ENCODE measurements at places on chromosomes 7 and 10.

DNA sequence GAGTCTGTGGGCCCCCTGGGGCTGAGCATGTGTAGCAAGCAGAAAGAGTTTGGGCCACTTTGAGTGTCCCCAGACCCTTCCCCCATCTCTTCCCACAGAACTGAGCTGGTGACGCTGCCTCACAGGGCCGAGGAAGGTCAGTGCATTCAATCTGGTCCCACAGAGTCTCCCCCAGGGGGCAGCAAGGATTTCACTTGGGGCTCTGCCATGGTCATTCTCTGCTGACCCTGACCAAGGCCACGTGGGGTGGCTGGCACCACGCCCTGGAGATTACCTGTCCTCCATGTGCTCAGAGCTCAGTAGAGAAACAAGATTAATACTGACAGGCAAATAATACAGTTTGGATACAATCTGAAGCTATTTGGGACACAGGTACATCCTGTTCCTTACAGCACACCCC is 30.2 kb downstream of the ADRA2A start:
- no peak for DNase-seq

GRCh38 chr10:20614911-20615310 is 282.2 kb downstream of the NEBL start:
- DNase-seq: no peak

- no peak for DNase-seq
Observed at GRCh38 chr7:458511-459245, 61.0 kb downstream of the PDGFA start.

DNA sequence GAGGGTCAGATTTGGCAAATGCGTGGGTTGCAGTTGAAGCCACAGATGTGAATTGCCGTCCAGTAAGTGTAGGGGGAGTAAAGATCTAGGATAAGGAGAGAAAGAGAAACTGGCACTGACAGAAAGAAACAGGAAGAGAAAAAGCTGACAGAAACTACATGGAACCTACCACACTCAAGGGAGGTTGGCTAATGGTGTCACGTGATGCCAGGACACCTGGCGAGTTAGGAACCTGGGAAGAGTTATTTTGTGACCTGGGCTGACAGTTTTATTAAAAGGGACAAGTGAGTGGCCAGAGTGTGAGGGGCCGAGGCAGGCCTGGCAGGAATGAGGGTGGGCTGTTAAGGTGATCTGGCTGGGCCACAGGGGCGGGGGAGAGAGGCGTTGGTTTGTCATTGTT is 188.7 kb downstream of the ADARB2 start:
- DNase-seq: no peak

GRCh38 chr7:84142726-84143125 is 51.9 kb downstream of the SEMA3A start:
- DNase-seq: no peak

DNA sequence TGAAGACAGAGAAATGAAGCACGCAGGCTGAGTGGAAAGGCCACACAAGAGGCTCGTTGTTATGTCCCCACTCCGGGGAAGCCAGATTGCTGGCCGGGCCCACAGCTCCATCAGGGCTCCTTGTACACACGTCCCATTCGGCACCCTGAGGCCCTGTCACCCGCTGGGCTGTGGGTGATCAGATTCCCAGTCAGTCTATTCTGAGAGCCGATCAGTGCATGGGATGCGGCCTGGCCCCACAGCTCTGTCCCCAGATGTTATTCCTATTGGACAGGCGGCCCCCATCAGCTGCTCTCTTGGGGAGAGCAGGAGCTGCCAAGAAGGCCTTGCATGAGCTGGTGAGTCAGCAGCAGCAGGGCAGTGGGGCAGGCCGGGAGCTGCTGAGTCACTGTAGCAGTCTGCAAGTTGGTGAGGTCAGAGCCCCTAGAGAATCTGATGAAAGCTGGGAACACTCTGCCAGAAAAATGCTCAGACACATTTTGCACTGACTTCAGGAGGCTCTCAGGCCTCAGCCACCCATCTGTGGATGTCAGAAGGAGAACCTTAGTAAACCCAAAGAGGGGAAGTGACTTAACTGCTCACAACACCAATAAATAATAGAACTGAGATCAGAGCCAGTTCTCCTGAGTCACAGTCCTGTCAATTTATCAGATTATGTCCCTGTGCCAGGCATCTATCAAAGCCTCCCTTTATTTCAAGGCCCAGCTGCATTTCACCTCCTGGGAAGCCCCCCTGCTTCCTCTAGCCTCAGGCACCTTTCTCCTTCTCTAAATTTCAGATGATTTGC is 9.4 kb upstream of the PSAP start:
- DNase-seq: peak; percentile 100

GRCh38 chr7:45988405-45989057 is 67.5 kb upstream of the IGFBP3 start:
- no peak for DNase-seq

- DNase-seq: no peak
Observed at GRCh38 chr7:142468871-142469665, 211.2 kb upstream of the PRSS58 start.

DNA sequence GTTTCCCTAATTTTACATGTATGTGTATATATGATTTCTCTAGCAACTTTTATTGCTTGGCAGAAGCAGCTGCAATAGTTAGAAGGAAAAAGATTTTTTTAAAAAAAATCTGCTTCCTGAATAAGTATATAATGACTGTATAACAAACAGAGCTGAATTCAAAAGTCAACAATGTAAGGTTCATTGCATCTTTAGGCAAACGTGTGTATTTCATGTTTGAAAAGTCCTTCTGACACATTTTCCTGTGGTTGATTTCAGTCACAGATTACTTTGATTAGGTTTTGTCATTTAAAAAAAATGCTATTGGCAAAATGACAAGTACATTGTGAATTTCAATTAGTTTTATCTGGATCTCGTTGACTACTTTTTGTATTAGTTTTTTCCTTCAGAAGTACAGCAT is 231.0 kb downstream of the CSTF2T start:
- peak; percentile 7 for DNase-seq

- DNase-seq: no peak
Observed at GRCh38 chr7:121442845-121443244, 46.7 kb upstream of the FAM3C start.

- no peak for DNase-seq
Observed at GRCh38 chr7:157405501-157405900, 68.7 kb downstream of the DNAJB6 start.

GRCh38 chr10:107687701-107688100 is 523.2 kb upstream of the SORCS1 start:
- DNase-seq: no peak

- DNase-seq: no peak
Observed at GRCh38 chr10:70908406-70909296, 20.3 kb upstream of the PCBD1 start.

- DNase-seq: no peak
Observed at GRCh38 chr10:13222566-13222965, 11.6 kb downstream of the UCMA start.

DNA sequence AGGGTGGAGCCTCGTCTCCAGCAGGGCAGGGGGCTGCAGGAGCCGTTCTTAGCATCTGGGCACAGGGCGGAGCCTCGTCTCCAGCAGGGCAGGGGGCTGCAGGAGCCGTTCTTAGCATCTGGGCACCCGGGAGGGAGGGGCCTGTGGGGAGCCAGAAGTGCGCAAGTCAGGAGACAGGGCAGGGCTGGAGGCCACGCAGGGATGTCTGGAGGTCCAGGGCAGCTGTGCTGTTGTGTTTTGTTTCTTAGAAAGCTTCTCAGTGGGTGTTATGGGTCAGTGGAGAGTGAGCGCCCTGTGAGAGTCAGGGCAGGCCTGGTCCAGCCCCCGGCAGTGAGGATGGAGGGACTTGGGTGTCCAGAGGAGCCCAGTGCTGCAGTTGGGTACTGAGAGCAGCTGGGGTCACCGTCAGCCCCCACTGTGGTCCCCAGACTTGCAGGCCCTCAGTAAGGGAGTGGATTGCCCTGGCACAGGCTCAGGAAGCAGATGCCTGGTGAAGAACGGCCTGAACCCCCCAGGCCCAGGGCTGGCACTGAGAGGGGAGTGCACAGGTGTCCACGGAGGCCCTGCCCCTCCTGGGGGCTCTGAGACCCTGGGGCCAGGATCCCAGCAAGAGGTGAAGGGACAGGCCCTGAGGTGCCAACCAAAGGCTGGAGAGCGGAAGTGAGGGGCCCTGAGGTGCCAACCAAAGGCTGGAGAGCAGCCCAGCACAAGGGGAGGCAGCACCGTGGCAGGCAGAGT is 29.8 kb downstream of the FAM20C start:
- no peak for DNase-seq

DNA sequence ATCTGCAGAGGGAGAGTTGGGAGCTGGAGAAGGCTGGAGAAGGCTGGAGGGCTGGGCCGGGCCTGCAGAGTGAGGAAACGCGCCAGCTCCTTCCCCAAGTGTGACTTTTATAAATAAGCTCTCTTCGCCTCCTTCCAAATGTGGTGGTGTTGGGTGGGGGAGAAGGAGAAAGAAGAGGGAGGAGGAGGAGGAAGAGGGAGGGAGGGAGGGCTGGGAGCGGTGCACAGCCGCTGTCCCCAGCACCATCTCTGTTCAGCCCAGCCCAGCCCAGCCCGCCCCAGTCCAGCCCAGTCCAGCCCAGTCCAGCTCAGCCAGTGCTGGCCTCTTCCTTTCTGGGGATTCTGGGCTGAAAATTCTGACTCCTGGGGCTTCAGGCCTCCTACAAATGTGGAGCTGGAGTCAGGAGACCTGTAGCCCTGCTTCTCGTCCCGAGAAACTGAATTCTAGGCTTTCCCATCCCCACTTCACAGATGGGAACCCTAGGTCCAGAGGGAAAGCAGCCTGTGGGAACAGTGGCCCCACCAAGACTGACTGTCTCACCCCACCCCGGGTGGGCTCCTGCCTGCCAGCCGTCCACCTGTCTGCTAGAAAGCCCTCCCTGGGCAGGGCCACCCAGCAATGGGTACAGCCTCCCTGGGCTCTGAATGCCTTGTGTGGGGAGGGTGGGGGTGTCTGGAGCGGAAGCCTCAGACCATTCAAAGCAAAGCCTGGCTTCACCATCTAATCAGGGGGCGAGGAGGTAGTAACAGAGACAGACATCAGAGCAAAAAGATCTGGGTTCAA is 2.3 kb downstream of the STX1A start:
- no peak for DNase-seq

DNA sequence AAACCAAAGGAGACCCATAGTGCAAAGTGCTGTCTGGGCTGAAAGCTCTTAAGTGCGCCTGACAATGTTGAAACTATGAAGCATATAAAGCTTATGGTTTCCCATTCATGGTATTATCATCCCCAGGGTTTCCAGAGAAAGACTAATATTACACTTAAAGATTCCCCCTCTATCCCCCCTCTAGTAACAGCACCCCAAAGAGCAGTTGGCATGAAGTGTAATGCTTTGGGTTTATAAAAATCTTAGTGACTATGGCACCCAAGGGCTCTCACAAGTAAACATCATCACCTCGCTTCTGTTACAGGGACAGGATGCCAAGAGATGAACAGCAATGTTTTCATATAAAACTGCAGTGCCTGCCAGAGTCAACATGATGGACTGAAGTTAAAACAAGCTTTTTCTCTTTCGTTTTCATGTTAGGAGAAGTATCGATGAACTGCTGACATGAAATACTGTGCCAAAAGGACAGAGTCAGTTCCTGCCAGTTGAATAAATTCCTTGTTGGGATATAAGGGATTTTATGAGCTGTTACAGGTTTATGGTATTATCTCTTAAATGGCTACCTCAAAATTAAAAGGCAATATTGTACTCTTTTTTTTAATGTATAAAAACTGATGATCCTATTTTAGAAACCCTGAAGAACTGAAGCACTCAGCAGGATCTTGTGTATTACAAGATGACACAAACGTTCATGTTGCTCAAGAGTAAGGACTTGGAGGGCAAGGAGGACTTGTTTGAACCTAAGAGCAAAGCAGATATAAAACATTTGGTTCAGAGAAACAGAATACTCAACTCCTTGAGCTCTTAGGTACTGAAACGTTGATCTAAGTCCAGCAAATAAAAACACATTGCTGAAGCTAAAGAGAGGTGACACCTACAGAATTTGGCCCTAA is 203.7 kb upstream of the IMMP2L start:
- peak; percentile 33 for DNase-seq

DNA sequence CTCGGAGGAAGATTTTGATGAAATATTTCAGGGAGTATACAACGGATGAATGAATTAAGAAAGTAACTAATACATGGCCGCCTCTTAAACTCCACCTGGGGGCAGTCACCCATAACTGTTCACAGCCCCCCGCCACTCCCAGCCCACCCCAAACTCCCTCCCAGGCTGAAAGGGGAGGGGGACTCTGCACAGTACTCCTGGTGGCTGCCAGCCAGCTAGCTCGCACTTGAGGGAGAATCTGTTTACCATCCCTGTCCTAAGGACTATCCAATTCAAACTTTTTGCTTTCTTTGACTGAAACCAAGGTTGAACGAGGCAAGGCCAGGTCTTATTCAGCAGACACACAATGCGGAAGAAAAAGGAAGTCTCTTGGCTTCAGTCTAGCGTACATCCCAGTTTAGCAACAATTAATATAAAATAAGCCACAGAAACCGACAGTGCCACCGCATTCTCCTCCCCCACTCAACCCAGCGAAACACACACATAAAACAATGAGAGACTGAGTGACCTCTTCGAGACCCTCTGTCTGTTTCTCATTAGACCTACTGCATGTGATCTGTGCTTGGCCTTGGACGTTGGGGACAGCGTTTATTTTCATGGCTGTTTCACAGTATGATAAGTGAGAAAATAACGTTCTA is 219.5 kb downstream of the GLI3 start:
- DNase-seq: no peak

GRCh38 chr10:123986736-123987135 is 95.1 kb upstream of the CPXM2 start:
- no peak for DNase-seq

DNA sequence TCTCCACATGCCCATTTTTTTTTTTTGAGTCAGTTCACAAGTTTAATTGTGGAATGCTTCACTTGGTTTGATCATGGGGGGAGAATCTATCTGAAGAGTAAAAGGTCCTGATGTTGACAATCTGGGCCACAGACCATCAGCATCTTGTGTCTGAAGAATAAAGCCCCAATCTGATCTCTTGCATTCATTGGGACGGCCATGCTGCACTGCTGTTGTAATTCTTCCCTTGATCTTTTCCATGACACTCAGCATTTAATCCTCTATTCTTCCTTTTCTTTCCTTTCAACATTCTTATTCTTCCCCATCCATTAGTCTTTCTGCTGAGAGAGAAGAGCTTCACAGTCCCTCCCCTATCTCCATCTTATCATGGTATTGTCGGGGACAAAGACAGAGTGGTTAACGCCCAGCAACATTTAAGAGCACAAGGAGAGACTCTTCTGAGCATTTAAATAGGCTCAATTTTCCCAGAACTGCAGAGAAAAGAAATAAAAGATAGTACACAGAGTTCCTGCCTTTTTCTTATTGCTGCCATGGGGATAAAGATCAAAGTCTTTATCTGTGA is 1157.3 kb downstream of the SORCS3 start:
- no peak for DNase-seq
